GM04504 (cell line): ENCODE measurements at places on chromosomes 11 and 22.
A peak's percentile ranks its signal among the peaks of the same experiment; 100 is the strongest.

- peak; percentile 46 for DNase-seq
Measured at GRCh38 chr22:44638971-44639760, 62.8 kb upstream of the PRR5 start.

DNA sequence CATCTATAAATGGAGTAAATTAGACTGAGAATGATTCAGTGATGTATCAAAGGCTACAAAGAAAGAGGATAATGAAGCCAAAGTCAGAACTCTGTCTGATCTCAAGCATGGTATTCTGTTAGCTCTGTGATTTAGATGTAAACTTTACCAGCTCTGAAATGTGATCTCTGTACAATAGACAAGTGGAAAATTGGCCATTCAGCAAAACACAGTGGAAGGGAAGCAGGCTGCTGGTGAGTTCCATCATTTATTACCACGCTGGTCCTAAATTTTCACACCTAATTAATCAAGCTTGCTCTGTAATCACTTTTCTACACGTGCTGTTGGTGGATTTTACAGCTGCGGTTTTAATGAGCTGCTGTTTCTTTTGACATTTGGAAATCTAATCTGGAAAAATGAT, 145.1 kb upstream of the OPCML start:
- DNase-seq: no peak

DNA sequence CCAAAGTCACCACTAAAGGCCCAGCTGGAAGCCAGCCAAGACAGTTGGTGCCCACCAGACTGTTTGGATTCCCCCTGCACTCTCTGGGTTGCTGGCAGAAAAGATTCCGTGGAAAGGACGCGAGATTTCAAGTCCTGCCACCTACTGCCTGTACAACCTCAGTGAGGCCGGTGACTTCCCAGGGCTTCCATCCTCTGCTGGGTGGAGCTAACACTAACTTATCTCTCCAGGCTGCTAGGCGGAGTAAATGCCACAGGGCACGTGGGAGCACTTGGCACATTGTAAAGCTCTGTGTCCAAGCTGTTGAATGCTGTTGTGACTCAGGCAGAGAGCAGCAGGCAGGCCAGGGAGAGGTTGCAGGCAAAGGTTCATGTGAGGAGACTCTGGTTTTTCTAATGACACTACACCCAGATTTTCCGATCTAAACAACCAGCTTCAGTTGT, 50.9 kb upstream of the CDON start:
- DNase-seq: peak; percentile 98

GRCh38 chr22:38066381-38067027, 9.3 kb downstream of the PICK1 start:
- DNase-seq: no peak

DNA sequence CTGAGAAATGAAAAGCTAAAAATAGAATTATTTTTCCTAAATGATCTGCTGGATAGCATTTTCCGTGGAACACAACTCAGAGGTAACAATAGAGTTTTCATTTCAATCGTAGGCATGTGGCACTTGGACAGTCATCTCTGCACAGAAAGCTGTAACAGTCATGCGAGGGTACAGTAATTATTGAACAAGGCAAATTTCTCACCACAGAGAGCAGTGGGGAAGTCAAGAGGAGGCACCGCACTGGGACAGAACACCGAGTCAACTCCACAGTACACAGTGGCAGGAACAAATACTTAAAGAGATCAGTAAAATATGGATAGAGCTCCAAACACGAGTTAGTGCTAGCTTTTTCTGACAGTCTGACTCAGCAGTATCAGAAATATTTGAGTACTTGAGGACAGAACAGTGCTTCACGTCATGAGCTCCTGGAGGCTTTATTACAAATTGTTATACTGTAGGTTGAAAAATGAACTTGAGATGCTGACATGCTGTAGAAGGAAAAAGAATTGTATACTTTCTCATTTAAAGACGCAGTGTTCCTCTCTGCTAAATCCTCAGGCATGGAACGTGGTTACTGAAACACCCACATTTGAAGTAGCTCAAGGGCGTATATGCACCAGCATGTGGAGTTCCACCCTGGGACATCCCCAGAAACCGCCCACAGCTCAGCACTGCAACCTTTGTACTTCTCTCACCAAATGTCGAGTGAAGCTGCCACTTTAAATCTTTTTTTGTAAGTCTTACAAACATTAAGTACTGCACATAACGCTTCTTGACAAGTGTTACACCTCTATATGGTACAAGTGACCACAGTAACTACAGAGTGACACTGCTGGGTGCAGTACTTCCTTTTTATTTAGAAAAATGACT, 27.4 kb upstream of the YPEL1 start:
- no peak for DNase-seq

DNA sequence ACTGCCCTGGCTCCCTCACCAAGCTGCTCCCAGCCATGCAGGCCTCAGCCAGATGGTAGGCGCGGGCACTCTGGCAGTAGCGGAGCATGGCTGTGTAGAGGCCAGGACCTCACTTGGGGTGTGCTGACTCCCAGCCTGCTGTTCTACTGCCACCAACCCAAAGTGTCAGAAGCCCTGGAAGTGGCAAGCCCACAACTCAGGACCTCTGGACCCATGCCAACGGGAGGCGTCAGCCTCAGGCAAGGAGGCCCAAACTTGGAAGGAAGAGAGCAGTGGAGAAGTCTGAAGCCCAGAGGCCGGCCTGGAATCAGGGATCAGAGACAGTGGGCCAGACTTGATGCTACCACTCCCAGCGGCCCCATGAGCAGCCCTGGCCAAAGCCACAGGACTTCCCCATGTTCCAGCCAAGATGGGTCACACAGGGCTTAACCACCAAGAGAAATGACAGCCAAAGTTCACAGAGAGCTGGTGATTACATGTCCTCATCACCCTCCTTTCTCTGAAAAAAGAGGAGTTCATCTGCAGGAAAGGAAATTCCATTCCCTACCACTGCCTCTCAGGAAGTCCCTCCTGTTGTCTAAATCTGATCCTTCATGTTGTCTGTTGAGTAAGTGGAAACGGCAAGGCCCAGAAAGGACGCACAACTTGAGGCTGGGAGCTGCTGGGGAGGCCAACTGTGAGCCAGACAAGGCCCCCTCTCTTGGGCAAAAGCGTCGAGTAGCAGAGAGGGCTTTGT, 4.4 kb downstream of the ARRB1 start:
- DNase-seq: peak; percentile 34

- no peak for DNase-seq
Measured at GRCh38 chr11:32396991-32397390, 38.3 kb downstream of the WT1 start.

DNA sequence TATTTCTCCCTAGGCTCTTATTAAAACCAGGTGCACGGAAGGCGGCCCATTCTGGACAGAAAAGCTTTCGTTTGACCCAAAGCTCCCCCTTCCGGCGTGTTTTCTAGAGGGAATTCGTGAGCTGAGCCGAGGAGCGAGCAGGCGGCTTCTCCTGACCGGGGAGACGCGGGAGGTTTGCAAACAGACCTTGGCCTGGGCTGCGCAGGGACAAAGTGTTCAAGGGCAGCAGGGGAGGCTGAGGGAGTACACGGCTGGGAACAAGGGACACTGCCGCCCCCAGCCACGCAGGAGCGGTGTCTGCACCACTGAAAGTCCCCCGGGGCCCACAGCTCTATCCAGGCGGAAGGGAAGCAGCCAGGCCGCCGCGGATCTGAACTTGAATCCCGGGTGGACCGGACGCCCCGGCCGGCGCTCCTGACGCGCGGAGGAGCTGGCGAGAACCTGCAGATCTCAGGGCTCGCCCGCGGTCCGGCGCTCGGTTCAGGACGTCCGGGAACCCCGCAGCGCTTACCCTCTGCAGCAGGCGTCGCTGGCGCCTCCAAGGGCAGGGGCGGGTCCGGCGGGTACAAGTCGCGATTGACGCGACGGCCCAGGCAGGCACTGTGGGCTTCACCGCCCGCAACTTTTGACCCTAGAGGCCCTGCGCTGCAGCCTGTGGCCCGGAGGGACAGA, 101.9 kb downstream of the WT1 start:
- DNase-seq: peak; percentile 27

- DNase-seq: no peak
Measured at GRCh38 chr11:74283580-74284180, 27.8 kb downstream of the P4HA3 start.

GRCh38 chr11:77287136-77287535, 14.3 kb downstream of the GDPD4 start:
- DNase-seq: no peak

DNA sequence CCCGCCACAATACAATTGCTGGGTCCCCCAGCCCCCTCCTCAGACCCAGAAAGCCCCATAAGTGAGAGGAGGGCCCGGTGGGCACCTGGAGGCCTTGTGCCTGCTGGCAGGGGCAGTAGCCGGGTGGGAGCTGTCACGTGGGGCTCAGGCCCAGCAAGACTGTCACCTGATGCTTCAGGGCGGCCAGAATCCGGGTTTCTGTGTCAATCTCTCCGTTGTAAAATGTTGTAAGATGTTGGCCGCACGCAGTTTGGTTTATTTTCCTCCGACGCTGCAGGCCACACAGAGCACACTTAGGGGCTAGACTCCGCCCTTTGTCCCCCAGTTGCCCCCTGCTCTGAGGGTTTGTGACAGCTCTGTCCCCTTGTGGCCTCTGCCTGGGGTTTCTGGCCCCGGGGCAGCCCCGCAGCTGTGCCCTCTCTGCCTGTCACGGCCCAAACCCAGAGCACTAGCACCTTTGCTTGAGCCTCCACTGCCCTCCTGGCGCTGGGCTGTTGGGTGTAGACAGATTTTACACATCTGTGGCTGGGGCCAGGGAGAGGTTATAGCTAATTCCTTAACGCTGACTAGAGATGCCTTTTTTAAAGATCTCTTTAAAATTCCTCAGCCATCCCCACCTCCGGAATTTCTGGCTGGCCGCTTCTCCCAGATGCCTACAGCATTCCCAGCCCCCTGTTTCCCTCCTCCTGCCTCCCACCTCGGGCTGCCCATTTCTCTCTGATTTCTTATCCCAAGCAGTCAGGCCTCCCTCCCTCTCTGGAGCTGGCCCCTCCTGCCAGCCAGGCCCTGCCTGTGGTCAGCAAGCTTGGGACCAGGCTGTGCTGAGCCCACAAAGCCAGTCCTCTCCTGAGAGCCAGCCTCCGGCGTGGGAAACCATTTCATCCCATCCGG, 3.2 kb upstream of the PRR5 start:
- DNase-seq: peak; percentile 97

GRCh38 chr22:31148953-31149627, 8.8 kb upstream of the PLA2G3 start:
- peak; percentile 50 for DNase-seq

DNA sequence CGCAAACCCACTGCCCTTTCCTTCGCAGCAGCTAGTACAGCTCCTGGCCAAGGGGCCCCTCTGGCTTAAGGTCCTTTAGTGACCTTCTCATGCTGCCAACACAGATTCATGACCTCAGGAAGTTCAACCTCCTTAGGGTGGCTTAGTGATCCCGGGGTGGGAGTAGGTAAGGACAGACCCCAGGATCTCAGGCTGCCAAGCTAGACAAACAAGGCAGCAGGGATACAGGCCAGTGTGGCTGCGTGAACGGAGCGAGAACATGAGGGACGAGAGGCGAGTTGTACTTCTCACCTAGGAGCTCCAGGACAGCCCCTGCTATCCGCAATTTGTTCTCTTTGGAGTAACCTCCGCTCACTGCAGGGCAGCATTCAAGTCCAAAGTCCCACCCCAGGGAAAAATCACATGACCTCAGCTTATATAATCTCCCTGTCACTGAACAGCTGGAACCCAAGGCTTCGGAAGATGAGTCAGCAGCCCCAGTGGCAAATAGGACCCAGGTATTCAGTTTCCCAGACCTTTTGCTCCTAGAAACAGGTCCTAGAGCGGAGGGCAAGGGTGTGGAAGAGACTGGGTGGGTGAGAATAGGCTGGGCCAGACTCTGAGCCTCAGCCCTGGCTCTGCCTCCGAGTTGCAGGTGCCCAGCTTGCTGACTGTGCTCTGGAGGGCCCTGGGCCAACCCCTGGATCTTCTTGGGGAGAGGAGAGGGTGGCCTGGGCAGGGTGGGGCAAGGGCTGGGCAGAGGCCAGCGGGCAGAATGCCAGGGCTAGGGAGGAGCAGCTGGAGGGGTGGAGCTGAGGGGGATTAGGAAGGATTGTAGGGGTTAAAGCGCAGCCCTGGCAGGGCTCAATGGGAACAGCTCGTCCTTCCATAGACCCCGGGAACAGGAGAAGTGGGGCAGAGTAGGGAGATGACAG, 13.1 kb downstream of the USP2 start:
- DNase-seq: no peak

DNA sequence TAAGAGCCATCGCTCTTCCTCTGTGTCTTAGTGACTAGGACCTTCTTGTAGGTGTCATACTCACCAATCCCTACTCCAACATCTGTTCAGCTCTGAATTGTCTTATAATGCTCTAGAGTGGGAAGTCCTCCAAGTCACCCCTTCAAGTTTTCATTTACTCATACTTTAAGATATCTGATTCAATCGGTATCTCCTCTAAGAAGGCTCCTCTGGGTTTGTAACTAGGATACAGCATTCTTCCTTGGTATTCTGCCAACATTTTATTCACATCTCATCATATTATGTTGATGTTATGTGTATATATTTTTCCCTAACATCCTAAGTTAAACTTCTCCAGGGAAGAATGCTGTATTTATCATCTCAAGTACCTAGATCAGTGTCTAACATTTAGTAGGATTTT, 662.1 kb downstream of the NTM start:
- peak; percentile 48 for DNase-seq

DNA sequence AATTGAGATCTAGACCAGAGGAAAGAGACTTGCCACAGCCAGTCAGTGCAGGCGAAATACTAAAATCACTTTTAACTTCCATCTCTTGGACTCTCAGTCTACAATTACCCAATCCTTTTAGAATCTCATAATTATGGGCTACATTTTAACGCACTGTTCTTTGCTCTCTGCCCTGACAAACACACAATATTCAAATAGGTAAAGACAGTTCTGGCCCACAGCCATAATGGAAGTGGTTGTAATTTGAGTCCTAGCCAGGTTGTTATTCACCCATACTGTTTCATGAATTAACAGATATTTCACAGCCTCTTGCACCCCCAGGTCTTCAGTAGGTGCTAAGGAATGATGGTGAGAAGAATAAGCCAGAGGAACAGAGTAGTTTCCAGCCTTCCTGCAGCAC, 830 bp downstream of the C11orf97 start:
- no peak for DNase-seq

GRCh38 chr22:42343531-42344081, 73.2 kb upstream of the TCF20 start:
- DNase-seq: no peak

DNA sequence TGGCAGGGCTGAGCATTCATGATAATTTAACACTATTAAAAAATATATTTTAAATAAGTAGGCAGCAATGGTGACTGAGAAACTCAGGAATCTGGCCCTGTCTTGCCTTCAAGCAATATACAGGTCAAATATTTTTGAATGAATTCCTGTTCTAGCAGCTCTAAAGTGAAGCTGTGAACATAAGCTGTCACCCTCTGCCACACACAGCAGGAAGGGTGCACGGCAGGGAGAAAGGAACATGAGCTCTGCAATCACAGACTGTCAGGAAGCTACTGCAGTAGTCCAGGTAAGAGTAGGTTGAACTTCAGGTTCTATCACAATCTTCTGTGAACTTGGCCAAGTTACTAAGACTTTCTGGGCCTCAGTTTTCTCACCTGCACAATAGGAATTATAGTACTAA, 114.8 kb downstream of the SERGEF start:
- no peak for DNase-seq

GRCh38 chr11:17751558-17751957, 17.0 kb downstream of the KCNC1 start:
- DNase-seq: no peak

GRCh38 chr11:108302121-108302785, 79.4 kb downstream of the ATM start:
- DNase-seq: peak; percentile 7
